ENCODE measurements at places on chromosomes 3 and 15. TPM values are rescaled to one million over a fixed set of nuclear protein-coding genes. Genes with fewer than 3 reads are reported as not detected.

Gene IGF1R
- polyA plus RNA-seq = 9.0 TPM

Gene ISG20
- 5.3 TPM for polyA plus RNA-seq

Gene DUOX1
- polyA plus RNA-seq = 2.0 TPM

Gene INSYN1
- 117 TPM for polyA plus RNA-seq

Gene PLCH1
- polyA plus RNA-seq = 1.1 TPM

Gene NSMCE3
- polyA plus RNA-seq = 8.1 TPM

Gene P2RY12
- polyA plus RNA-seq = 1.2 TPM

Gene VILL
- 5.4 TPM for polyA plus RNA-seq

Gene CCK
- not detected for polyA plus RNA-seq

Gene FAM131A
- 34.3 TPM for polyA plus RNA-seq

Gene CPB1
- polyA plus RNA-seq = 0.27 TPM

DNA sequence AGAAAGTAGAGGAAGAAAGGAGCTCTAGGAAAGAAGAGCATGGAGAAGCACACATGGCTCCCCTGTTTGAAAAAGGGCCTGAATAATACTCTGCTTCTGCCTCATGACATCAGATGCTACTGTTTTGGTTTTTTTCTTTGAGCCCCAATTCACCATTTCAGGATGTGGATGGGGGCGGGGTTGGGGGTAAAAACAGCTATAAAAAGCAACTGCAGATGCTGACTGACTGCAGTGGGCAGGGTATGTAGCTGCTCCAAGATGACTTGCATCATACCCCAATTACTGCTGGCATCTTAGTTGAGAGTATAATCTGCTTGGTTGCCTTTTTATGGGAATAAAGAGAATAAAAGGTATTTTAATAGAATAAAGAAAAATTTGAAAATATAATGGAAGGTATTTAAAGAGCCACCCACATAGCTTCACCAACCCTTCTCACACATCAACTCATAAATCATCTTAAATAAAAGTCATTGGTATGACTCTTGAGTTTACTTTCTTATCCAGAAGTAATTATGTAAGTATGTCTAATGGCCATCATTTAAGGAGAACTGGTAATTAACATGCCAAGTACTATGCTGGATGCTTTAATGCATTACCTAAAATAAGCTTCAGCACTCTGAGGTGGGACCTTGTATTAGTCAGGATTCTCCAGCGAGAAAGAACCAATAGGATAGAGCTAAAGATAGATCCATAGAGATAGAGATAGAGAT is 36.4 kb upstream of the TMEM45A start:
- no peak for DNase-seq

GRCh38 chr3:186940967-186941366 is 10.6 kb downstream of the ST6GAL1 start:
- DNase-seq = peak; percentile 77

DNA sequence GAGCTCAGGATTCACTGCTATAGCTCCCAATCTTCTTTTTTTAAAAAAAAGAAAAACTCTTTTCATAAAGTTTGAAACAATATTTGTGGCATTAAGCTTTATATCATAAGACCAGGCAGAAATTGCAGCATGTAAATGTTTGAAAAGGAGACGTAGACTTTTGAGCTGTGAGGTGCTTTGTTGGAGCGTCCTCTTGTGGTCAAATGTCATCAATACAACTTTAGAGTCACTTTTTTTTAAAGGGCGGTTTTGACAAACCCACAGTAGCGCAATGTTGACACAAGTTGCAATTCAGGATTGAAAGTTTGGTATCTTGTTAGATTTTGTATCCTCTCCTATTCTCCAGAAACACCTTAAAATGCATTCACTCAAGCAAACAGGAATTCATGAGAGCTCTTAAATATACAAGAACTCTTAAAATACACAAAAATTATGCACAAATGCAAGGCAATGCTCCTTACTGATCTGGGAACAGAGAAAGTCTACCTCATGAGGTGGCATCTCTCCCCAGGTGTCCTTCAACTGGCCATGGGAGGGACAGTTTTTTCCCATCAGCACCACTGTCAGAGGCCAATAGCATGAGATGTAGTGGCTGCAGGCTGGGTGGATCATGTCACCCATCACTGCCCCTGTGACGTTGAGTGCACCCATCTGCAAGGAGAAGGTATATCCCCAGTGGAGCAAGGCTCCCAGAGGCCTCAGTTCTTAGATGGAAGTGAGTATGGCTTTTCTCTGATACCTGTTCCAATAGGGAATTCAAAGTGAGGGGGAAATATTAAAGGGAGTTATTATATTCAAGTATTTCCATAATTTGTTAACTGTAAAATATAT is 70.7 kb downstream of the ANXA2 start:
- DNase-seq = no peak

- DNase-seq = no peak
Measured at GRCh38 chr15:101439285-101439919, 50.1 kb downstream of the PCSK6 start.

GRCh38 chr3:122533931-122534334 is 19.2 kb upstream of the KPNA1 start:
- no peak for DNase-seq

DNA sequence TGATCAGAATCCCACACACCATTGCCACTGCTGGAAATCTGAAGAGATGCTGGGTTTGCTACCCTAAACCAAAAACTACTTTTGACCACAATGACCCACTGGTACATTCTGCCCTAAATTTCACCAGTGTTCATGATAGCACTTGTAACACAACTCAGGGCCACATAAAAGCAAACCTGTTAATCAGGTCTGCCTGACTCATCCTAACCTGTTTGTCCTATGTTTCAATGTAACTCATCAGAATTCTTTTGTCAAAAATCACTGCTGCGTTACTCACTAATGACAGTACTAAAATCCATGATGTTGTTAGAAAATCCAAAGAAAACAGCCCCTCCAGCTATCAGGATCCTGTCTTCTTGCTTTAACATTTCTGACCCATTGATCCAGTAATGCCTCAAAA is 55.6 kb upstream of the XCR1 start:
- no peak for DNase-seq

DNA sequence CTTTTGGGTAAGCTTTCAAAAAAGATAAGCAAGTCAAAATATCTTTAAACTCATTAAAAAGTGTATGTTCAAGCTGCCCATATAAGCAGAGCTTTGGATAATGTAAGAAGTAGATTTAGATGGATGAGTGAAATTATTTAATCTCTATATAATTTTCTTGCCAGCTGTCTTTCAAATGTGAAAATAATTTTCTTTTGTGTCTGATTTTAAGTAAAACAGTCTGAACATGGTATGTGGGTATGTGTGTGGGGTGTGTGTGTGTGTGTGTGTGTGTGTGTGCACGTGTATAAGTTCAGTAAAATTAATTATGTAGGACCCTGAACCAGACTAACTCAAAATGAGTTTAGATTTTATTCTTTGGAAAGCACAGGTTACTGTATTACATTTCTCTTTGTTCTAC is 155.2 kb upstream of the CGNL1 start:
- DNase-seq = no peak

- DNase-seq = no peak
Measured at GRCh38 chr15:60469893-60470641, 8.9 kb downstream of the ICE2 start.

GRCh38 chr3:126850370-126851085 is 132.4 kb upstream of the PLXNA1 start:
- DNase-seq = peak; percentile 61

- no peak for DNase-seq
Measured at GRCh38 chr3:194711913-194712312, 26.2 kb downstream of the FAM43A start.

DNA sequence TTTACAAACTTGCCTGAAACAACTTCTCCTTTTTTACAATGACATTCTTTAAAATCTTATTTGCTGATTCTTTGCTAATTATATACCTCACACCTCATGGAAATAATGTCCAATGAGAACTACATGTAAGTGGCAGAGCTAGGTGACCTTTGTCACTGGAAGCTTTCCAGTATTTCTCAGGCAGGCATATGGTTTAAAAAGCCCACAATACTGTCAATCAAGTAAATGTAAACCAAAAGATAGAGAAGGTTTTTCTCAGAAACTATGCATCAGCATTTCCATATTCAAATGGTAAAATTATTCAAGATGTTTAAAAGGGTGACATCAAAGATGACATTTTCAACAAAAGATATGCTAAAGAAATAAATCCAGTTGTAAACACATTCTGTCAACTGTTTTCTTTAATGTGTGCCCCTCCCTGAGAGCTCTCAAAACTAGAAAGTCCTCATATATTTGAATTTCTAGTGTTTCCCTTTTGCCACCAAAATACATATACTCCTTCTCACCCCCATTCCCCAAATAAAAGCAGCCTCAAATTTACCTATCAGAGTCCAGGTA is 10.1 kb upstream of the STRIT1 start:
- no peak for DNase-seq

DNA sequence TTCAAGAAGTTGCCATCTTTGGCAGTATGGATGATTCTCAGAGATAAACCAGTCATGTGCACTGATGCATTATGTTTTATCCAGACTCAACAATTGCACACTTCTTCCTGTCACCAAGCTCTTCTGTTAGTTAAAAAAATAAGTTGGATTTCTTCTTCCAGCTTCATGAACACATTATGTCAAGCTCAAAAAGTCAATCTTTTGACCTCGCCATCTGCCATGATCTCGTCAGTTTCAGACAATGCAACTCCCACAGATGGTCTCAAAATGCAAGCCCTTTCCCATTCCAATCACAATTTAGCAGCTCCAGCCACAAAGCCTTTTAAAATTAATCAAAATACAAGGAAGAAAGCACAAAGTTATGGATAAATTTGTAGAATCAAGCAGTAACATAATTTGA is 42.8 kb downstream of the TFDP2 start:
- no peak for DNase-seq

GRCh38 chr3:18337231-18337630 is 87.9 kb downstream of the SATB1 start:
- no peak for DNase-seq

GRCh38 chr3:128422762-128423524 is 43.7 kb downstream of the DNAJB8 start:
- no peak for DNase-seq

DNA sequence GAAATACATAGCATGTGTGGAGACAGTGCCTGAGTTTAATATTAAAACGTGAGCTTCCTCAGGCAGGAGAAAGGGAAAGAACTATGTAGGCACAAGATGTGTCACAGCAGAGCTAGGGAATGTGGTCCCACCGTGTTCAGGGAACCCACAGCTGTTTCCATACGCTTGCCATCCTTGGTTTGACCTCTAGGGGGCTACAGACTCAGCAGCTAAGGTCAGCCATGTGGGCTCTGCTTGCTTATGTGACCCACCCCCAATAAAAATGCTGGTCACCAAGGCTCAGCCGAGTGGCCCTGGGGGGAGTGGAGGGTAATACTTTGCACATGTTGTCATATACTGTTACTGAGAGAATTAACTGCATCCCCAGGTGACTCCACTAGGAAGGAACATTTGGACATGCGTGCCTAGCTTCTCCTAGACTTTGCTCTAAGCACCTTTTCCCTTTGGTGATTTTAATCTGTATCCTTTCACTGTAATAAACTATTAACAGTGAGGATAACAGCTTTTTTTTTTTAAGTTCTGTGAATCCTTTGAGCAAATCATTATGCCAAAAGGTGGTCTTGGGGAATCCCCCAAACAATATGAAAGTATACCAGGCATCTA is 3.3 kb downstream of the TUBGCP5 start:
- peak; percentile 43 for DNase-seq

Measured in right cardiac atrium (tissue), 5 donors.